ENCODE measurements at places on chromosomes 7 and 10.

- DNase-seq: no peak
These were observed 89.5 kb upstream of the FAM3C start for GRCh38 chr7:121485467-121486243.

- no peak for DNase-seq
These were observed 63.4 kb upstream of the PLA2G12B start for GRCh38 chr10:73017955-73018480.

GRCh38 chr10:4337563-4337962 is 488.4 kb upstream of the AKR1E2 start:
- no peak for DNase-seq

DNA sequence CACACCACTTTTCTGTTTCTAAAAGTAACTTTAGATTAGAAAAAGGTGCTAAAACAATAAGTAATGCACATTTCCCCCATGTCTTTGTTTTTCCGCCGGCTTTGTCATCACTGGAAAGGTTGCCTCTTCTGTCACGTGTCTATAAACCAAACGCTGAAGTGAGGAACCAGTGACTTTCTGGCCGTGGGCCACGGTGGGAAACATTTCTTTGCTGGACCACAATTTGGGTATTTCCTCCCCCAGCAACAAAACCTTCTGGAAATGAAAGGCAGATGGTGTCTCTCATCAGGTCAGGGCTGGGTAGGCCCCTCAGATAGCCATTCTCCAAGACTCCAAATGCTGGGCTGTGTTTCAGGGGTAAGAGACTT is 174.5 kb downstream of the SH3PXD2A start:
- DNase-seq: no peak

GRCh38 chr7:107711301-107711700 is 32.6 kb upstream of the CBLL1 start:
- no peak for DNase-seq

DNA sequence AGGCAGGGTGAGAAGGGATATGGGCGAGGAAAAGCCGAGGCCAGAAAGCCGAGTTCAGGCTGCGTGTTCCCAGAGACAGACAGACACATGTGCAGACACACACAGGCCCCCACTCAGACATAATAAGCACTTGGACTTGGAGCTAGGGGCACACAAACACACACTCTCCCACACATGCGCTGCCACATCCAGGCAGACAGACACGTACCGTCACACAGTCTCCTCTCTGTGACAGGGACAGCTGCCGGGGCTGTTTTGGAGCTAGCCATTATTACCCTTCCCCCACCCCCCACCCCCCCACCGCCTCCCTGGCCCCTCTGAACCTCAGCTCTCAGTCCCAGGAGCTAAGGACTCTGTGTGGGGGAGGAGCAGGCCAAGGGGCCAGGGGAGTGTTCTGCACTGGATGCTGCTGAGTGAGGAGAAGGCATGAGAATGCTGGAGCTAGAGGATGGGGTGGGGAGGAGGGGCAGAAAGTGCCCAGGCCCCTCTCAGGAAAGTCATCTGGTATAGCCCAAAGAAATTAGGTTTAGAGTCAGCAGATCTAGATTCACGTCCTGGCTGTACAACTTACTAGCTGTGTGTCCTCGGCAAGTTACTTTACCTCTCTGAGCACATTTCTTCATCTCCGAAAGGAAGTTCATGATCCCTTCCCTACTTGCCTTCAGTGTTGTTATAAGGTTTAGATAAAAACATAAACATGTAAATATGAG is 6.3 kb downstream of the PITX3 start:
- no peak for DNase-seq

All from GM04504 (cell line).